Hindlimb muscle (tissue), 1 donor: ENCODE measurements at places on chromosomes 5 and 9.

- DNase-seq = no peak
Observed at GRCh38 chr9:122109035-122109813, 16.1 kb upstream of the TTLL11 start.

GRCh38 chr9:27851858-27852257 is 278.6 kb upstream of the C9orf72 start:
- DNase-seq = no peak

DNA sequence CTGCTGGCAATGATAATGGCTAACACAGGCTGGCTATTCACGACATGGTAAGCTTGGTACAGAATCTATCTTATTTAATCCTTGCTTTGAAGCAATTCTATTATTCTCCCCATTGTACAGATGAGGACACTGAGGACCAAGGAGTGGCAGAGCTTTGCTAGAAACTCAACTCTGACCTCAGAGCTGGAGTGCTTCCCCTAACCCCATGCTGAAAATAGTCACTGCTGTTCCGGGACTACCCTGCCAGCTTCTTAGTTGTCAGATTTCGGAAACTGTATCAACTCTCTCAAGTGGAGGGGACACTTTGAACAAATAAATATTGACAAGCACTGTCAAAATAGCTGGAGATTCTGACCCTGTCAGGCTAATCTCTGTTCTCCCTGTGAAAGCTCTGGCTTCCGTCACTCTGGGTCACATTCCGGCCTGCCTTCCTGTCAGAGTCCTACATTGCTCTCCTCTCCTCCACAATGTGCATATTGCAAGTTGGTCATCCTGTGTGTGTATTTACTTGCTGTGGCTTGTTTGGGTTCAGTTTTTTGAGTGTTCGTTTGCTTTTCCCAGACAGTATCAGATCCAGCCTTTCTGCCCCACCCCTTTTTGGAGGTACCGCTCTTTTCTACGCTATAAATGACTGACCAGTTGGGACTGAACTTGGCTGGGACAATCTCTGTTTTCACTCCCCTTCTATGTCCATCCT is 134.3 kb upstream of the MAP1B start:
- DNase-seq = no peak

- DNase-seq = no peak
Observed at GRCh38 chr9:131302244-131303075, 12.9 kb downstream of the PLPP7 start.

- DNase-seq = no peak
Observed at GRCh38 chr9:21967702-21968101, 26.5 kb downstream of the CDKN2A start.

GRCh38 chr5:108079753-108080152 is 302.1 kb downstream of the FBXL17 start:
- DNase-seq = no peak

GRCh38 chr9:3006851-3007250 is 163.0 kb upstream of the PUM3 start:
- no peak for DNase-seq
